ENCODE measurements at places on chromosomes 6 and 20.

DNA sequence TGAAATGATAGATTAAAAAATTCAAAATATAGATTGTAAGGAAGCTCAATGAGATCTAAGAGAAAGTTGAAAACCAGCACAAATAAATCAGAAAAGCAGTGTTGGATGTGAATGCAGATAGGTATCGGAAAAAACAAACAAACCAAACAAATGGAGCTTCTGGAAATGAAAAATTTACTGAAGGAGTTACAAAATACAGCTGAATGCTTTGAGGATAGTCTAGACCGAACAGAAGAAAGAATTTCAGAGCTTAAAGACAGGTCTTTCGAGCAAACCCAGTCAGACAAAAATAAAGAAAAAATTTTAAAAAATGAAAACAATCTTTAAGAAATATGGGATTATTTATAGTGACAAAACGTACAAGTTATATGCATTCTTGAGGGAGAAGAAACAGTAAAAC is 146.7 kb downstream of the FAM83B start:
- no peak for DNase-seq

DNA sequence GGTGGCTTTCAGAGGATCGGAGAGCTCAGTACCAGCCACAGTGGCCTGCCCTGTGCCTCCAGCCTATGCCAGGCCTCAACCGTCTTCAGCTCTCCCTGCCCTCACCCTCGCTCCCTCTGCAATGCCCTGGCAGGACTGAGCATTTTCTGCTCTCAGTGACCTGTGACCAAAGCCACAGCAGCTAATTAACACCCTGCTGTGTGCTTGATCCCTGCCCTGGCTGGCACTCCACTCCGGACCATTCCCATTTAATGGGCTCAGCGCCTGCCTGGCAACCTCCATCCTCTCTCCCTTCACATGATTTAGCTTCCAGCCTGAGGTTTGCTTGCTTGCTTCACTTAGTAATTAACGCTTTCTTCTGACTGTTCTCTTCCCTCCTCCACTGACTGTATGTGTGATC is 287.5 kb downstream of the LRFN2 start:
- no peak for DNase-seq

- no peak for DNase-seq
Observed at GRCh38 chr20:52500157-52500556, 308.6 kb upstream of the ZFP64 start.

DNA sequence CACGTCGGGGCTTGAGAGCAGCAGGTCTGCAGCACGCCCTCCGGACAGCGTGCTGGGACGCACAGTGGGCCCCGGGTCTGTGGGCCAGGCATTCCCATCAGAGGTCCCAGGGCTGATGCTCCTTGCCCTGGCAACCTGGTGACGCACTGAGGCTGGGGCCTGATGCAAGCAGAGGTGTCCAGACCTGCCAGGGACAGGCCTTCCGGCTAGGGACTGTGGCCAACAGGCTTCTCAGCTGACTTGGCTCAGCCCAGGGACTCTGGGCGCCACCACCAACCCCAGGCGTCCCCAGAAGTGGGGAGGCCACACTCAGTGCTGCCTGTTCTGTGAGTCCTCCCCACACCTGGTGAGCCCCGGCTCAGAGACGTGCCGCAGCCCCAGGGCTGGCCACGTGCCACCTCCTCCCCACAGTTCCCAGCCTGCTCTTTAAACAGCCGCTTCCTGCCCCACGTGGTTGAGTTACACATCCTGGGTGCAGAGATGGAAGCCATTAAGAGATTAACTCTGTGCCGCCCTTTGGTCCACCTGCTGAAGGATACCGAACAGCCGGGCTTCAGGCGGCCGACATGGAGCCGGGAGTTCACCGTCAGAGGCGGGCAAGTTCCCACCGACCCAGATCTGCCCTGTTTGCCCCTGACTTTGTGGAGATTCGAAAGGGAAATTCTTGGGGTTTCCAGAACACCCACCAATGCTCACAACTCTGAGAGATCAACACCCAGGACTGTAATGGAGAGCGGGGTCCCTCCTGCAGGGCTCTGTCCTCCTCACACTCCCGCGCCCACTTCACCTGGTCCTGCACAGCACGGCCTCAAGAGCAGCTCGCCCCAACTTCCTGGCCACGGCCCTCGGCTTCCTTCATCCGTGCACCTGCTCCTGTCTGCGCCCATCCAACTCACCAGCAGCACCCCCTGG is 37.6 kb upstream of the ZBP1 start:
- no peak for DNase-seq

DNA sequence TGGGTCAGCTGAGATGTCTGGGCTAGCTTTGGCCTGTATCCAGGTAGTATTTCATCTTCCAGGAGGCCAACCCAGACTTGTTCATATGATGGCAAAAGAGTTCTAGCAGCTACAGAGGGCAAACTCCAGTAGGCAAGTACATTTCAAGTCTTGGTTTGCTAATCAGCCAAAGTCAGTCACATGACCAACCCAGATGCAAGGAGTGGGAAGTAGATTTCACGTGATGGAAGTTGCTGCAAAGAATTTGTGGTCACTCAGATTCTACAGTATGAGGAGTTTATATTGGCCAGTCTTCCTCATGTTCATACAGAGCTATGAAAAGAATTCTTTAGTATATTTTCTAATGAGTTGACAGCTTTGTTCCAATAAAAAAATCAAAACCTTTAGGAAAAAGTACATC is 101.8 kb downstream of the PHACTR1 start:
- DNase-seq = no peak

DNA sequence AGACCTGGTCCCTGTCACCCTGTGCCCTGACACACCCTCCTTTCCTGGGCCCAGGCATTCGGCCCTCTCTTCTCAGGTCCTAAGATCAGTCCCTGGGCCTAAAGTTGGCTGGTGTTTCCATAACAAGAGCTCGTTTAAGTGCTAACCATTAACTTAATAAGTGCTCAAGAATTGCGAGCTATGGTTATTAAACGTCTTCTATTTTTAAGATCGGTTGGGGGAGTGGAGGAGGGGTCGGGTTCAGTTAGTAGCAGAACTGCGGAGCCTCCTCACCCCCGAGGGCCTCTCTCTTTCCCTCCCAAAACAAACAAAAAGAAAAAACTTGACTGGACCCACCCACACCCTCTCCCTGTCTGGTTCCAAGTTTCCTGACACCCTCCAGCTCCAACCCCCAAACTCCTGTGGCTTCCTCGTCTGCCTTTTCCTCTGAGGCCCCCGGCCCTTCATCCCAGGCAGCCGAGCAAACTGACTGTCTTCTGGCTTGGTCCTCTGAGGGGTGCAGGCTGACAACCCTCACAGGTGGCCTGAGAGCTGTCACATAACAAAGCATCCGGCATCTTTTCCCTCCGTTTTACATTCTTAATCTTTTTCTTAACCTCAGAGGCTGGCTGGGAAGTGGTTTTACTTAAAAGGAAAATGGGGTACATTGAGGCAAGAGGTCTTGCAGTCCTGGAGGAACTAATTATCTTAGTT is 2.0 kb downstream of the STK35 start:
- no peak for DNase-seq

GRCh38 chr6:47091886-47092668 is 49.9 kb upstream of the ADGRF1 start:
- no peak for DNase-seq

- DNase-seq = no peak
Observed at GRCh38 chr6:117677553-117678141, 2.4 kb downstream of the NUS1 start.

DNA sequence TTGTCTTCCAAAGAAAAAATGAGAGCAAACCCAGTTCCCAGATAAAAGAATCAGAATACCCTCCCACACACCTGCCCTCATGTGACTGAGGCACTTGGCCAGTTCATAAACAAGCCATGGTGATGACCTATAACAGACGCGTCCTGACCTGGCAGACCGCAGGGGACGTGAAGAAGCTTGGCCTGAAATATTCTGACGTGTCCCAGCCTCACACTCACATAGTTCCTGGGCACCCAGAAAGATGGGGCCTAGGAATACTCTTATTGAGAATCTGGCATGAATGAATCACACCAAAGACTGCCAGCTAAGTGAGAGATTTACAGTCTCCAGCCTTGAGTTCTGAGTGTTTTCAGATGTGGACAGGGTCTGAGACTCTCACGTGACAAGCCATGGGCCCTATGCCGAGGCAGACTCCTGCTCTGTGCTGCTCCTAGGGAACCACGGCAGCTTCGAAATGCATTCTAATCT is 17.2 kb upstream of the MAP3K4 start:
- no peak for DNase-seq

GRCh38 chr6:82365016-82365795 is 1.6 kb downstream of the TPBG start:
- peak; percentile 10 for DNase-seq

DNA sequence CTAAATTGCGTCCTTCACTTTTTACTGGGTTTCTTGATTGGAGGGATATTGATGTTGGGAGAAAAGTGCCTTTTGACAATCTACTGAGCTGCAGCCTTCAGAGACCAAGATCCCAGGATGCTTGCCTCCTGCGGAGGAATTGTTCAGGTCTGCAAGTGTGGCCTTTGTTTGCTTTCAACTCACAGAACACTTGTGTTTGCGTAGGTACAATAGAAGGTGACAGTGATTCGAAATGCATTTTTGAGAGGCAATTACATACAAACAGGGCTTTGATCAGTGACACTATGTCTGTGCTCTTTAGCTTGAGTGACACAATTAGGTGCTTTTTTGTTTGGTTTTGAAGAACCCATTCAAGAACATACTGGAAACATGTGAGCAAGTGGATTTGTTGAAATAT is 600.6 kb downstream of the QKI start:
- DNase-seq = no peak

- DNase-seq = no peak
Observed at GRCh38 chr6:133991096-133991593, 38.1 kb downstream of the TBPL1 start.

DNA sequence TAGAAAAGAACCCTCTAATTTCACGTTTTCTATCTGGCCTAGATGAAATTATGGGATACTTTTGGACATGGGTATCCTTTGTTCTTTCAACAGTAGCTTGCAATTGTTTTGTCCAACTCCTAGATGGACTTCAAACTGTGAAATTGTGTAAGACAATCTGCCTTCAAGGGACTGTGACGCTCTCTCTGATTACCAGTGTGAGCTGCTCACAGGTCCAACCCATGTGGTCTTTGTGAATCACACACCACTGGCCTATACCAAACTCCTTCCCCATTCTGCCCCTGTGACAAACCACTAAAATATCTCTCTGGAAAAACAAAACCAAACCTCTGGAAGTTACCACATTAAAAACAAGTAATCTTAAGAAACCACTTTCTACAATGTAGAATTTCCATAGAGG is 59.5 kb downstream of the NINL start:
- DNase-seq = no peak

GRCh38 chr20:25503936-25504335 is 81.4 kb downstream of the NINL start:
- no peak for DNase-seq

GRCh38 chr6:158009114-158009891 is 27.6 kb downstream of the SYNJ2 start:
- peak; percentile 87 for DNase-seq

GRCh38 chr6:49813248-49813647 is 26.2 kb upstream of the PGK2 start:
- DNase-seq = no peak

- DNase-seq = no peak
Observed at GRCh38 chr20:22495172-22495571, 89.2 kb downstream of the FOXA2 start.

DNA sequence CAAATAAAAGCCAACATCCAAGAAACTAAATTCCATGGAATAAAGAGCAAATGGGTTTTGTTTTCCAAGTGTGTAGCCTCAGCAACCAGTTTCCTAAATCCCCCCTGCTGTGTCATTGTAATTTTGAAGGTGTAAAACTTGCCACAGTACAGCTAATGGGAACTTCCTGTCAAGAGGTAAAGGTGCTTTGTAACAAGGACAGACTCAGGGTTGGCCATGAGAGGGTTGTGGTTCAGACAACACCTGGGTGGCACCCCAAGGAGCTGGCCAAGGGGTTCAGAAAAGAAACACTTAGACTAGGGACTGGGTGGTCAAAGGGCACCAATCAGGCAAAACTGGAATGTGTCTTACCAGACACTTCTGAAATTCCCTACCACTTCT is 52.4 kb upstream of the LYRM2 start:
- DNase-seq = no peak

DNA sequence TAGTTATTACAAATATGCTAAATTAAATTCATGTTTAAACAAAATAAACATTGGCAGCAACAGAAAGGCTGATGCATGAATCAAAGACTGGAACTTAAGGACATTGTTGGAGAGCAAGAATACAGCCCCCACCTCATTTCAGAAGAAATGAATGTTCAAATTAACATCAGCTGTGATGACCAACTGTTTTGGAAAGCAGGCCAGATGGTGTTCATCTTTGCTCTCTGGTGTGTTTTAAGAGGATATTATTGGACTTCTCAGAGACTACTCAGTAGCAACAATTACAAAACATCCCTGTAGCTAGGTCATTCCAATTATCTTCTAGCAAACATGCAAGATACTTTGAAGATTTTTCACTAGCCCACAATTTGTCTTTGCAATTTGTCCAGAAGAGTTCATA is 118.6 kb upstream of the DOK5 start:
- DNase-seq = no peak

- DNase-seq = no peak
Observed at GRCh38 chr6:16840725-16841124, 79.5 kb upstream of the ATXN1 start.

DNA sequence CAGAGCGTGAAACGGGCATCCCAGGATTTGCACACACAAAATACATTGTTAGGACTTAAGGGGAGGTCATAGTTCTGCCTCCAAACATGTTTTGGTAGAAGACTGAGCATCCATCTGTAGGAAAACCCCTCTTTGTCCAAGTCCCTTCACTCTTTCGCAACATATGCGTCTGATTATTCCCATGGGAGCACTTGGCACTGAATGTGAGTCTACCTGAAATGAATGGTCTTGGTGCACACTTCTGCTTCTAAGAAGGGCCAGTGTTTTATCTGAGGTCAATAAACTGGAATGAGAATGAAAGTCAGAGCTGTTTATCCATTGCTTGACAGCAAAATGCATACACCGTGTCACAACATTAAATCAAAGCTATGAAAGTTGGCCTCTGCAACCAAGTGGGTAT is 33.0 kb downstream of the GJA10 start:
- DNase-seq = no peak

DNA sequence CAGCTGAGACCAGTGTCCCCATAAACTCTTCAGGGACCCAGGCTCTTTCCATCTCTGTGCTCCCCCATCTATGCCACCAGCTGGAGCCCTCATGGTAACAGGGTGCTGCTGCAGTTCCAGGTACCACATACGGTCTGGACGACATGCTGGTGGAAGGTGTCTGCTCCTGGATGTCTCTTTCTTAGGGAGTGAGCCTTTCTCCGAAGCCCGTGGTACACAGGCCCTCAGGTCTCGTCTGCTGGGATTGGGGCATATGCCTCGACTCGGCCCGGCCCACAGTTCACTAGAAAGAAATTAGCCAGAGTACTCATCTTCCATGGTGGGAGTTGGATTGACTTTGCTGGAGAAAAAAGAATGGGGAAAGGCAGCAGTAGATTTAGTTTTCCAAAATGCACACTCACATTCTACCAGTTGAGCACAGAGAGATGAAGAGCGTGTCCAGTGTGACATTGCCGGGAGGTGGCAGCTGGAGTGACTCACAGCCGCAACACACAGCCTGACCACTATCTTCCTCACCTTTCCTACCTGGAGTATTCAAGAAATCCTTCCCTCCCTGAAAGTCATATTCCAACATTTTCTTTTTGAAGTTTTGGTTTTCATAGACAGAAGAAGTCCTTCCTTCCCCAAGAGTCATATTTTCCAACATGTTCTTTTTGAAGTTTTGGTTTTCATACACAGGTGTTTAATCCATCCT is 18.6 kb upstream of the SPO11 start:
- no peak for DNase-seq

GRCh38 chr6:165798991-165799390 is 135.9 kb upstream of the PDE10A start:
- no peak for DNase-seq

GRCh38 chr6:1399085-1399780 is 9.9 kb downstream of the FOXF2 start:
- DNase-seq = no peak

- DNase-seq = no peak
Observed at GRCh38 chr6:154649721-154650120, 83.5 kb upstream of the SCAF8 start.
